ENCODE measurements at places on chromosomes 5 and 9.
A peak's percentile ranks its signal among the peaks of the same experiment; 100 is the strongest.

DNA sequence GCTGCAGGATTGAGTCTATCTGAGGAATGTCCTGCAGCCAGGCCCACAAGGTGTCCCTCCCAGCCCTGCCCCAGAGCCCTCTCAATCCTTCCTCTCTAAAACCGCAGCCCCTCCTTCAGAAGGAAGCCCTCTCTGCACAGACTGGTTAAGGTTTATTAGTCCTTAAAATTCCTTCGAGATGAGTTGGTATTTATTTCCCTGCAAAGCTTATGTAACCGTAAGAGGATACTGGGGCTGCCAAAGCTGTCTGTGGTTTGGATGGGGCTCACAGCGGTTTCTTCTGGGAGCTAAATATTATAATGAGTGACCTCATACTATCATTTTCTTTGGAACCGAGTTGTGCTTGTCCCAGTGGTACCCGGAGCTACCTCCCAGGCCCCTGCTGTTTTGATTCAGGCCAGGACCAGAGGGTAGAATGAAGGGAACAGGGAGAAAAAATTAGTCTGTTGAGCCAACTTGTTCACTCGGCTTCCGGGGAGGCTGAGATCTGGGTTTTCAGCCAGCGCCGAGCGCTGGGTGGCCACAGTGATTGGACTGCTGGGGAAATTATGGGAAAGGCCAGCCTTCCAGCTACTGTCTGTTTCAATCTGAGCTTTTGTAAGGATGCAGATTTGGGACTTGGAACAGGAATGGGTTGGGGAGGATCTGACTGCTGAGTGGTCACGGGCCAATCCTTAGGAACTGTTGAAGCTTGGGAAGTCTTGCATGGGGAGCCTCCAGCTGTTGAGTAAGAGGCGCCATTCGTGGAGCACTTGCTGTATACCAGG is 107.5 kb downstream of the NDFIP1 start:
- no peak for DNase-seq

DNA sequence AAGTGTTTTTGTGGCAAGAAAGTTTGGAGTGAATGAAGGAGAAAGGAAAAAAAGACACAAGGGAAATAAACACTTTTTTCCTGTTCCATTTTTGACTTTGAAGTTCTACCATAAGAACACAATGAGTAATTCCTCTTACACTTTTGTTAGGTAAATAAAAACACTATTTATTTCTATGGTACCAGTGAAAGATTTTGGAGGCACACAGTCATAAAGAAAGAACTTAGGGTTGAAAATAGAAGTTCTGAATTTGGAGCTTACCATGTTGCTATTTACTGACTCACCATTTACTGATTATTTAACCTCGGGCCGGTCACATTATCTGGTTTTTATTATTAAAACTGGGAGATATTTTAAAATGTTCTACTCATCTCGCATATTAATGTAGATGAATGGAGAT is 367.8 kb downstream of the TLE1 start:
- DNase-seq, result no peak

GRCh38 chr9:9117866-9118265 is 1318.3 kb upstream of the DMAC1 start:
- no peak for DNase-seq

DNA sequence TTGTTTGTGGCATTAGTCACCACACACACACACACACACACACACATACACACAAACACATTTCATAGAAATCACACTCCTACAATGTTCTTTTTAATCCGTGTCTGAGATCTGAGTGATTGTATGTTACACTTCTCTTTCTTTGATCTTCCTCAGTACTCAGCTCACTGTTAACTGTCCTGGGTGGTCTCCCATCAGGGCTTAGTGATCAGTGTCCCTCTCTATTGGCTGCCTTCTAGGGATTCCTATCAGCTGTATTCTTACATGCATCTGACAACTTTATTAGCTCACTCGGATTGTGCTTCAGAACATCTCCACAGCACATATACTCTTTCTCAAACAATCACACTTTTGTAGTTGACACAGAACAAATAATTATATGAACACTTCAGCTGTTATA is 170.2 kb upstream of the POU5F2 start:
- DNase-seq, result no peak

DNA sequence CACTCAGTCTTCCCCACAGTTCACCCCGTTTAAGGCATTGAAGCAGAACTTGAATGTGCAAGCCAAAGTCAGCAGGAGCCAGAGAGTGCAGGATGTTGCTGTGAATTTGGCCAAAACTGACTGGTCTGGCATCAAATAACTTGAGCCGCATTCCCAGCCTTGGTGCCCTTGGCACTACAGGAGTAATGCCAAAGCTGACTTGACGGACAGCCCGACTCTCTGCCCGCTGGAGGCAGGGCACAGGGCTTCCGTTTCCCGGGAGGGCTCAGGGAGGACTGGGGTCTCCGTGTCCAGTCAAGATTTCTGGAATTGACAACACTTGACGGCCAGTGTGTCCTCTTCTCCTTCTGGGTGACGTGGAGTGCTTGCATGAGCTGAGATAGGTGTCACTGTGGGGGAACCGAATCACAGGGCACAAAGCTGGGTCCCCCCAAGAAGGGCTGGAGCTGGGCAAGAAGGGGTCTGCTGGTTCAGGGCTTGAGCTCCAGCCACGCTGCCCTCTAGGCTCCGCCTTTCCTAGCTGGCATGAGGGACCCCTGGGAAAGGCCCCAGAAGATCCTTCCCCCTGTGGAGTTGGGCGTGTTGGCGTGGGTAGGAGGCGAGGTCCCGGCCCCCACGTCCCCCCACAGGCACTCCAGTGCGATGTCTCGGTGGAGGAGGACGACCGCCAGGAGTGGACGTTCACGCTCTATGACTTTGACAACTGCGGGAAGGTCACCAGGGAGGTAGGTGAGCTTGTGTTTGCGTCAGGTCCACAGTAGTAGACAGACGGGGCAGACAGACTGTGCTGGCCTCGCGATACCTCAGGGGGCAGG is 25.2 kb downstream of the NKD2 start:
- no peak for DNase-seq

DNA sequence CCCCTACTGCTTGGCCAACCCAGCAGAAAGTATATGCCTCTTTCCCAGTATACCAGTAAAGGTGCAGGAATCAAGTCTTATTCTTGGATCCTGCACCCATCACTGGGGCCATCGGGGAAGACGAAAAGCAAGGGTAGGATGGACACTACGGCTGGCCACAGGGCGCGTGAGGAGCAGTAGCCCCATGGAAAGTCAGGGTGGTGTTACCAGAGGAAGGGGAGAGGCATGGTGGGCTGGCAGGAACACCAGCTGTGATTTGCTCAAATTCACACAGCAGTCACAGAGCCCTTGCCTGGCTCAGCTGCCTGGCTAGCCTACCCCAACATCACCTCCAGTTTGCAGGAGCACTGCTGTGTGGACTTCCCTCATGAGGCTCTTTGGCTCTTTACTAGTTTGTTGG is 34.5 kb upstream of the SAP30L start:
- no peak for DNase-seq

GRCh38 chr9:80701061-80701460 is 988.3 kb downstream of the TLE1 start:
- no peak for DNase-seq

- no peak for DNase-seq
Observed at GRCh38 chr5:10518347-10518746, 45.5 kb upstream of the ANKRD33B start.

DNA sequence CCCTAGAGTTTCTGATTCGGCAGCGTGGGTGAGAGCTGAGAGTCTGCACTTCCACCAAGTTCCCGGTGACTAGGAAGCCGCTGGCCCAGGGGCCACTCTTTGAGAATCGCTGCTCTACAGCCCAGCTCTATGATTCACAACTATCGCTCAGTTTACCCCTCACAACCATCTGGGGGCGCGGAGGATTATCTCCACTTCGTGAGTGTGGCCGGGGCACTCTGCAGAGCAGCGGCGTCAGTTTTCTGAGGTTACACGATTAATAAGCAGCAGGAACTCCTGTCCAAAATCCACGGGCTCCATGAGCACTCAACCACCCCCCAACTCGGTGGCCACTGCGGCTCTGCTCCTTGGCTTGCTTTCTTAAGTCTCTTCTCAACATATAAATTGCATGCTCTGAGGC is 19.3 kb downstream of the CORO2A start:
- no peak for DNase-seq

DNA sequence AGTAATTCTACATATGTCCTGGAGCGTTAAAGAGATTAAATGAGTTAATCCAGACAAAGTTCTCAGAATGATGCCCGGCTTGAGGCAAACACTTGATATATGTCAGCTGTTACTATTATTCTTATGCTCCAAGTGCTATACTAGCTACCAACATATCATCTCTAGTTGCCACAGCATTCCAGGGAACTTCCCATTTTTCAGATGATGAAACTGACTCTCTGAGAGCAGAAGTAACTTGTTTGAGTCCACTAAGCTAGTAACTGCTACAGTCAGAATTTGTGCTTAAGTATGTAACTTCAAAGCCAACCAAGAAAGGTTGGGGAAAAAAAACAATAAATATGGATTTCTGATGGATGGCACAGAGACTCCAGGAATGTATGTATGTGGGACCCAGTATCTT is 98.1 kb downstream of the CDK5RAP2 start:
- DNase-seq, result no peak

DNA sequence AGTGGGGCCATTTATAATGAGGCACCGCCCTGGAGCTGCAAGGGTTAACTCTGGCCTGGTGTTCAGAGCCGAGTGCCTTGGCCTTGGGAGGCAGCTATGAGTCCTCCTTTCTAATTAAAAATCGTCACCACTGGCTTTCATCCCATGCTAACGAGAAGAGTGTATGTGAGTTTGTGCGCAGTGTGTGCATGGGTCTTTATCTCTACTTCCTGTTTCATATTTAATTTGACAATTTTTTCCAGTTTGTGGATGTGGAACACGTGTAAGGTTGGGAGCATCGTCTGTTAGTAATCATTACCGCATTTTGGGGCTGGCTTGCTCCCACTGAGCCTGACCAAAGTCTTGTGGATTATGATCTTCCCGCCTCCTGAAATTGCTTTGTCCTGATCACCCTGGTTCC is 76.4 kb downstream of the NDFIP1 start:
- no peak for DNase-seq

DNA sequence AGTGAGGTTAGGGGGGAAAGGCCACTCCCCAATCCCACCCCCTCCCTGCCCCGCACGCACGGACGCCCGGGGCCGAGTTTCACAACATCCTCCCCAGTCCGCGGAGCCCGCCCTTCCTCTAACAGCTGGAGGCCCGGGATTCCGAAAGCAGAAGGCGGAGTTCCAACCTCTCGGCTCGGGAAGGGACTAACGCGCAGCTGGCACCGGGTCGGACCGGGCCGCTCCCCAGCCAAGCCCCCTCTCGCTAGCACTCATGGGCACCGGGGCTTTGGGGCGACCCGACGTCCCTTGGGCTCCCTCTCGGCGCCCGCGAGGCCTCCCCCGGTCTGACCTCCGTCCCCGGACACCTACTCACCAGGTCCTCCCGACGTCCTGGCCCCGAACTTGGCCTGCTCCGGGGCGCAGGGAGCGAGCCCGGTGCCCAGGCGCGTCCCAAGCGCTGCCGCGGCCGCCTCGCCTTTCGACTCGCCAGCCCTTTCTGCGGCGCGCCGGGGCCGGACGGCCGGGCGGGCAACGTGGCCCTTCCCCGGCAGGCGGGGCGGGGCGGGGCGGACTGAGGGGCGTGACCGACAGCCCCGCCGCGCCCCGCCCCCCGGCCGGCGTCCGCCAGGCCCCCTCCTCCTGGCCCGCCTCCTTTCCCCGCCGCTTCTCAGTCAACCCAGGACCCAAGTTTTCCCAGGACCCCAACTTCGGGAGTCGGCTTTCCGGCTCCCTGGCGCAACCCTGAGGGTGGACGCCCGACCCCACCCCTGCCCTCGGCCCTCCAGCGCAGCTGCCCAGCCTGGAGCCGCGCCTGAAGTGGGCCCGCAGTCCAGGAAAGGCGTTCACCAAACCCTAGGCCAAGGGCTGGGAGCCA is at the start of gene MGAT1:
Gene MGAT1 (minus strand): TSS at position 482 of the 856 bp plus-strand sequence. CDS start 9,835 bp downstream, outside the sequence.
- peak; percentile 40 for DNase-seq

DNA sequence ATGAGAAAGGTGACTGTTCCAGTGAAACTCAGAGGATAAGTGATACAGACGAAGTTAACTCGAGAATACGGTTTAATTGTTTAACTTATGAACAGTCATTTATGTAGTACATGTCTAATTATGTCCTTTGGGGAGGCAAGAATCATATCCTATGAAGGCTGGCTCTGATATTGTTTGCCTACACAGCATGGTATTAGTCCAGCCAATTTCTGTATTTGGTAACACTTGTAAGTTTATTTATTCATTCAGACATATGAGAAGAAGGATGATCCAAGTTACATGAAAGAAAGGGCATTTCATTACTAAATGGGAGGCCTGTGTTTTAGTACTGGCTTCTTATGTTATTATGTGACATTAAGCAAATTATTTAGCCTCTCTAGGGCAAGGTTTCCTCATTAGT is 199.7 kb downstream of the NNT start:
- DNase-seq, result no peak

DNA sequence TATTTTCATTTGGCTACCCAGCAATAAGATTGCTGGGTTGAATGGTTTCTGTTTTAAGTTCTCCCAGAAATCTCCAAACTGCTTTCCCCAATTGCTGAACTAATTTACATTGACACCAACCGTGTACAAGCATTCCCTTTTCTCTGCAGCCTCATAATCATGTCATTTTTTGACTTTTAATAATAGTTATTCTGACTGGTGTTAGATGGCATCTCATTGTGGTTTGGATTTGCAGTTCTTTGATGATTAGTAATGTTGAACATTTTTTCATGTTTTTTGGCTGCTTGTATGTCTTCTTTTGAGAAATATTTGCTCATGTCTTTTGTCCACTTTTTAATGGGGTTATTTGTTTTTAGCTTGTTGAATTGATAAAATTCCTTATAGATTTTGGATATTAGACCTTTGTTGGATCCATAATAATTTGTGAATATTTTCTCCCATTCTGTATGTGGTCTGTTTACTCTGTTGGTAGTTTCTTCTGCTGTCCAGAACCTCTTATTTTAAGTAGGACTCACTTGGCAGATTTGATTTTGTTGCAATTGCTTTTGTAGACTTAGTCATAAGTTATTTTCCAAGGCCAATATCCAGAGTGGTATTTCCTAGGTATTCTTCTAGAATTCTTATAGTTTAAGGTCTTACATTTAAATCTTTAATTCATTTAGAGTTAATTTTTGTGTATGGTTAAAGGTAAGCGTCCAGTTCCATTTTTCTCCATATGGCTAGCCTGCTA is 793.7 kb downstream of the BRINP1 start:
- DNase-seq, result no peak

DNA sequence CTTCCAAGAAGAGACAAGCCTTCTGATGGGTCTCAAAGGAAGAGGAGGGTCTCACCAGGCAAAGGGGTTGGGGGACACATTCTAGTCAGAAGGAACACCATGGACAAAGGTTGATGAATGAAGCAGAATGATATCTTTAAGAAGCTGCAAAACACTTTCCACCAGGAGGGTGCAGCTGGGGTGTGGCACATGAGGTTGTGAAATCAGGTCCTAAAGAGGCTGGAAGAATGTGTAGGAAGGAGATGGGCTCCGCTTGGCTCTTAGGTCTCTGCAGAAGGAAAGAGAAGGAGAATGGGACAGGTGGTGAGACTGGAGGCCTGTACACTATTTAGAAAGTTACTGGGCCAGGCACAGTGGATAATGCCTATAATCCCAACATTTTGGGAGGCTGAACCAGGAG is 328.6 kb downstream of the PDE4D start:
- DNase-seq, result no peak

DNA sequence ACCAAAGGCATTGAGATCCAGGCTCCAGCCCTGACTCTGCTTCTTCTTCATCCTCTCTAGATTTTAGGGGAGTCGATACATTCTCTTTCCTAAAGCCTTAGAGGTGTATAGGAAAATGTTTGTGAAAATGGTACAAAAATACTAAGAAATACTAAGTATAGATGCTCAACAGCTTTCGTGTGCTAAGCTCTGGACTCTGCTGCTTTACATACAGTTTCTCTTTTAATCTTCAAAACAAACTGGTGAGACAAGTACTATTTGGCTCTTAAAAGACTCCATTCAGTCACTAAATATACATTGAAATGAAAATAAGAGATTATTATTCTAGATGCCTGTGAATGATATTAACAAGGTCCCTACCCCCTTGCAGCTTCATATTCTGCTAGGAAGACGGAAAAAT is 174.5 kb upstream of the TRPM3 start:
- DNase-seq, result no peak

Data from NCI-H1048 (cell line).